ENCODE measurements at places on chromosomes 1 and 21. TPM values are rescaled to one million over a fixed set of nuclear protein-coding genes. Genes with fewer than 3 reads are reported as not detected.

DNA sequence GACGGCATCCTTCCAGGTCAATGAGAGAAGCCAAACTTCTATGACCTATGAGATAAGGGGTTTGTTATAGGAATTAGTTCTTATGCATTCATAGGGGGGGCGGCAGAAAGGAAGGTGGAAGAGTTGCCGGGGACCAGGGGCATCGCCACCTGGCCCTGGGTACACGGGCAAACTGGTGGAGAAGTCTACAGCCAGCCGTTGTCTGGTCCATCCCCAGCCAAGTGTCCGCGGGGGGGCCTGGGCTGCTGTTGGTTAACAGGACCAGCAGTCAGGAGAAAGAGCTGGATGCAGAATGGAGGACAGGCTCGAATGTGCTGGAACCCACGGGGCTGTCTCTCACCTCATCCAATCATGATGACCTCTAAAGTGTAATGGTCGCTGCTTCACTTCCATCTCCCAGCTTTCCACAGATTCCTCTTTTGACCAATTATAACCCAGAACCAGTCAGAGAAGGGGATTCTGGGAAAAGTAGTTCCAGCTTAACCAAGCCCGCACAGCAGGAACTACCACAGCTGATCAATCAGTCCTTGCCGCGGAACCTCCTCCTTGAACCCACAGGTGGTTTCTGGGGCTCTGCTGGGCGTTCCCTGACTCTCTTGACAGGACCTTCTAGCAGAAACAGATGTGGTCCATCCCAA, 17.8 kb downstream of the TMEM51 start:
- peaks cover 55% of the 10 kb centered on the region for H3K27me3 ChIP-seq
- H3K4me3 ChIP-seq = no peak overlapping the region
- H3K27ac ChIP-seq = no peak overlapping the region
- H3K36me3 ChIP-seq = peaks cover 2% of the 10 kb centered on the region
- no peak for DNase-seq

The THEM5 gene
- total RNA-seq = not detected

GRCh38 chr1:210272666-210273065, 40.1 kb downstream of the SERTAD4 start:
- no peak overlapping the region for H3K4me3 ChIP-seq
- no peaks in the 10 kb centered on the region for H3K4me1 ChIP-seq
- no peak for DNase-seq
- no peaks in the 10 kb centered on the region for H3K36me3 ChIP-seq
- peaks cover 32% of the 10 kb centered on the region for H3K27me3 ChIP-seq

The PPM1J gene
- 0.20 TPM for total RNA-seq

GRCh38 chr1:207172885-207173284, 68.9 kb downstream of the C4BPA start:
- no peaks in the 10 kb centered on the region for H3K4me1 ChIP-seq
- peaks cover 6% of the 10 kb centered on the region for H3K36me3 ChIP-seq
- no peak for DNase-seq
- no peak overlapping the region for H3K27ac ChIP-seq

DNA sequence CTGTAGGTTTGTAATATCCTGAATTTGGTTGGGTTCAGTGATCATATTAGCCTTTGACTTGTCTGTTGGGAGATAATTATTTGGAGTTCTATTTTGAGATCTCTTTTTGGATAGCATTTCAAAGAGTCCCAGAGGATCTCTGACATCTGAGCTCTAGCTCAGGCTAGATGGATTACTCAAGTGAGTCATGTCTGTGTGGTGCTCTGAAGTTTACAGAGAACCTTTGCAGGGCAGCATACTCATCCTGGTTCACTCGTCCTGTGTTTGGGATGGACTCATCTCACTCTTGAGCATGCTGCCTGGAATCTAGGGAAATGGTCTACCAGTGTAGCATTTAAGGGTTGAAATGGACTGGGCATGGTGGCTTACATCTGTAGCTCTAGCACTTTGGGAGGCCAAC, 29.4 kb upstream of the BMP8A start:
- DNase-seq = no peak
- no peak overlapping the region for H3K27ac ChIP-seq
- peaks cover 5% of the 10 kb centered on the region for H3K4me1 ChIP-seq
- H3K36me3 ChIP-seq = peaks cover 18% of the 10 kb centered on the region

- H3K27me3 ChIP-seq = peaks cover 5% of the 10 kb centered on the region
- H3K27ac ChIP-seq = peak overlapping the region; percentile 41
- peaks cover 3% of the 10 kb centered on the region for H3K36me3 ChIP-seq
Observed at GRCh38 chr1:22539510-22540118, 23.7 kb upstream of the EPHA8 start.

- peaks cover 15% of the 10 kb centered on the region for H3K27me3 ChIP-seq
- no peaks in the 10 kb centered on the region for H3K4me1 ChIP-seq
- H3K27ac ChIP-seq = no peak overlapping the region
- DNase-seq = no peak
- H3K4me3 ChIP-seq = no peak overlapping the region
Observed at GRCh38 chr1:68438310-68438709, 11.4 kb downstream of the RPE65 start.

- no peak for DNase-seq
- peaks cover 4% of the 10 kb centered on the region for H3K36me3 ChIP-seq
- H3K4me3 ChIP-seq = peak overlapping the region; percentile 100
- peak overlapping the region; percentile 96 for H3K27ac ChIP-seq
- peaks cover 63% of the 10 kb centered on the region for H3K4me1 ChIP-seq
Observed at GRCh38 chr21:44919111-44919912, 1.4 kb downstream of the ITGB2 start.

DNA sequence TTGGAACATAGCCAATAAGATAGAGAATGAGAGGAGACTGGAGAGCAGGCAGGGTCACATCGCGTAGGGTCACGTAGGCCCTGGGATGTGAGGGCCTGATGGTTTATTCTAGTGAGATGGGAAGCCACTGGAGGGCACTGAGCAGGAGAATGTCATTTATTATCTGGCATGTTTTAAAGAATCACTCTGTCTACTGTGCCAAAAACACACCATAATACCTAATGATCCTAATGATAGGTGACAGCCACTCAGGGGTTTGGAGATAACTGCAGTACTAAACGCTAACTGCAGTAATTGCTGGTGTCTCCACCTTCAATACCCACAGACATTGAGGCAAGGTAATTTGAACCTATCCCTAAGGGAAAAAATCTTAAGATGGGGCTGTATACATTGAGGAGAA, 185.4 kb downstream of the TTLL7 start:
- H3K27ac ChIP-seq = no peak overlapping the region
- H3K36me3 ChIP-seq = no peaks in the 10 kb centered on the region
- H3K4me3 ChIP-seq = no peak overlapping the region
- no peaks in the 10 kb centered on the region for H3K27me3 ChIP-seq

- no peaks in the 10 kb centered on the region for H3K4me1 ChIP-seq
- no peak overlapping the region for H3K4me3 ChIP-seq
- H3K36me3 ChIP-seq = no peaks in the 10 kb centered on the region
- no peaks in the 10 kb centered on the region for H3K27me3 ChIP-seq
- H3K27ac ChIP-seq = no peak overlapping the region
- no peak for DNase-seq
Observed at GRCh38 chr1:73832276-73833181, 365.4 kb downstream of the LRRIQ3 start.

The AJAP1 gene
- total RNA-seq = not detected
